ENCODE measurements at places on chromosomes 11 and 22.

DNA sequence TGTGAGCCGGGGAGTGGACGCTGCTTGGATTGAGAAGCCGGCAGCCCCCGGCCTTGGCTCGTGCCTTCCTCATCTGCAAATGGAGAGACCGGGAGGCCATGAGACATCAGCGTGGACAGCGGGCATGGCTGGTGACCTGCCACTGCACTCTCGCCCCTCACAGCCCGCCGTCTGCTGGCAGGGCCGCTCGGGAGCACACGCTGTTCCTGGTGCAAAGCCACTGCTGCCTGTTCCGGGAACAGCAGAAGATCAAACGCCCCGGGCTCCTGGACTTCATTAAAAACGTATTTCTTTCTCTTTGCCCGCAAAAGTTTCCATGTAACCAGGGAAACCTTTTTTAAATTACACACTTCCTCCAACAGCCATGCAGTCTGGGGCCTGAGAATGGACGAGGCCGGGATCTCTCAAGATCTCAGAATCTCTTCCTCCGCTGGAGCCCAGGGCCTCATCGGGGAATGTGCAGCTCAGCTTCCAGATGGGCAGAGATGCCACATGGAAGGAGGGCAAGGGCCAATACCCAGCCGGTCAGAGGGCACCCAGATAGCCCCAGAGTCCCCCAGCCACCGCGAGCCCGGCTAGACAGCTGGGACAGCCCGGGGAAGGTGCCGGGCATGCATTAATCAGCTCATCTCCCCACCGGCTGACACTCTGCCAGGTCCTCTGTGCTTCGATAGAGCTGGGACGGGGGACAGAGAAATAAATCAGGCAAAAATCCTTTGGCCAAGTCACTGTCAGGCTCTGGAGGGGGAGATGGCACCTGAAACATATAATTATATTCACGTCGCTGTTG lies 62.8 kb upstream of the PRR5 start:
- no peak for DNase-seq

GRCh38 chr11:86447763-86448480 lies 73.2 kb downstream of the CCDC81 start:
- DNase-seq = no peak

DNA sequence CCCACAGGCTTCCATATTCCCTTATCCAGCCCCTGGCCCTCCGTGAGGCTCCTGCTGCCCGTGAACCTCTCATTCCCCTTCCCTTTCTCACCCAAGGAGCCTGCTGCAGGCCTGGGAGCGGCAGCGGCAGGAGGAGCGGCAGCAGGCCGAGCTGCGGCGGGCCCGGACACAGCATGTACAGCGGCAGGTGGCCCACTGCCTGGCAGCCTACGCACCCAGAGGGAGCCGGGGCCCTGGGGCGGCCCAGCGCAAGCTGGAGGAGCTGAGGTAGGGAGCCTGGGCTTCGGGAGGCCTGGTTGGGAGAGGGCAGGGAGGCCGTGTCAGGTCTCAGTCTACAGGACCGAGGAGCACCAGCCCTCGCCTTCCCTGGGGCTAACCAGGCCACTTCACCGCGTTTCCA lies 8.1 kb upstream of the SART1 start:
- no peak for DNase-seq

DNA sequence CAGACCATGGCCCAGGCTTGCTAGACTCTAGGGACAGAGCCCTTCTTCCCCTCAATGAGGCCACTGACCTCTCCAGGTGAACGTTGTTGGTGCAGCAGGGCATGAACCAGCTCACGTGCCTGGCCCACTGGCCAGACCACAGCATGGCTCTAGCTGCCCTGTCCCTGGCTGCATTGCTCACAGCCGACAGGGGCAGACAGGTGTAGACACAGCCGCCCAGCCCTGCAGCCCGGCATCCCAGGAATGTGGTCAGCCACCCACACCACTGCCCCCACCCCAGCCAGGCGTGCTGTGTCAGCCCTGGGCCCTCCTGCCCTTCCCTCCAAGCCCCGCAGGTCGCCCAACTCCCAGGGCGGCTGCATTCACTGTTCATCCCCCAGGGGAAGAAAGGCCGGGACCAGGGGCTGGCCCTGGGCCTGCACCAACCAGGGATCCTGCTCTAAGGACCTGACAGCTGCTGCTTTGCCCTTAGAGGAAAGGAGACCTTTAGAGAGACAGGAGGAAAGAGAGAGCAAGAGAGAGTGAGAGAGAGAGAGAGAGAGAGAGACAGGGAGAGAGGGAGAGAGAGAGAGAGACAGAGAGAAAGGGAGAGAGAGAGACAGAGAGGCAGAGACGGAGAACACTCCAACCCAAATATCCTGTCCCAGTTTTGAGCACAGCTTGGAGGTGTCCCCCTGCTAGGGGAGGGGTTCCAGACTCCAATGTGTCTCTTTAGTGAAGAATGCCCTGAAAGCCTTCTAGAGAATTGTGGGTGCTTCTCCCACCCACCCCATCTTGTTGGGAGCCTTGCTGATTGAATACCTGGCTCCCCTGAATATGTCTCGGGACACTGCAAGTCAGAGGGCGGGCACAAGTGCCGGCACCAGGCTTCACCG lies 44.2 kb upstream of the LINC01488 start:
- no peak for DNase-seq

GRCh38 chr11:20131788-20132666 lies 28.2 kb downstream of the DBX1 start:
- DNase-seq = peak; percentile 30

DNA sequence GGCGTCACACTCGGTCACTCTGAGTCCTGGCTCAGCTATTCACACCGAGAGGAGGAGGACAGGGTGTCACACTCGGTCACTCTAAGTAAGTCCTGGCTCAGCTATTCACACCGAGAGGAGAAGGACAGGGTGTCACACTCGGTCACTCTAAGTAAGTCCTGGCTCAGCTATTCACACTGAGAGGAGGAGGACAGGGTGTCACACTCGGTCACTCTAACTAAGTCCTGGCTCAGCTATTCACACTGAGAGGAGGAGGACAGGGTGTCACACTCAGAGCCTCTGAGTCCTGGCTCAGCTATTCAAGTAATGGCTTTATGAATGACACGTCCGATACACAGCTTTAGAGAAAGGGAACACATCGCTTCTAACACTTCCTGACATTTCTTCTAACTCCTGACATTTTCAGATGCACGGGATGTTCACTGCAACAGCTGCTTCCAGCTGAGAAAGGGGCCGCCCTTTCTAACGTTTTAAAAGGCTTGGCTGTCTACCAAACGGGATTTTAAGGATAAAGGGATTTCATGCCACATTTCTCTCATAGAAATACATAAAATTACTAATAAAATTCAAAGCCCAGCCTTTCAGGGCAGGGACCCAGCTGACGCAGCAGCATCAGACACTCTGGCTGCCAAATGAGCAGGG lies 28.1 kb downstream of the DRD4 start:
- no peak for DNase-seq

- DNase-seq = no peak
Observed at GRCh38 chr11:74719011-74719410, 12.2 kb downstream of the CHRDL2 start.

DNA sequence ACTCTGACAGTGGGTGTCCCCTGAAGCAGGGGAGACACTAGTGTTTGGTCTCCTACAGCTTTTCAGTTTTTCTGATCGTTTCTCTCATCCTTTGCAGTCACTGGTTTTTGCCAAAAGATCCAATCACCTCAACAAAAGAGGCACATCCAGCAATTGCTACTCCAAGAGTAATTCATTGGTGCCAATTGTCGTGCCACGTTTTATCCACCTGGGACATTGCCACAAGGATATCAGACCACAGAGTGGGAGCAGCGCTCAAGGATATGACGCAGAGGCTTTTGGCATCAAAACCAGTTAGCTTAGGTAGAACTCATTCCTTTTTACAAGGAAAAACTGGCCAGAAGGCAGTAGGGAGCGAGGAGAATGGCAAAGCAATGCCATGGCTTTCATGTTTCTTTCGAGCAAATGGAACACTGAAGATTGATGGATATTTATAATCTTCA lies 40.9 kb upstream of the BLID start:
- no peak for DNase-seq

GRCh38 chr11:32437495-32438345 lies 2.4 kb upstream of the WT1 start:
- DNase-seq = no peak

DNA sequence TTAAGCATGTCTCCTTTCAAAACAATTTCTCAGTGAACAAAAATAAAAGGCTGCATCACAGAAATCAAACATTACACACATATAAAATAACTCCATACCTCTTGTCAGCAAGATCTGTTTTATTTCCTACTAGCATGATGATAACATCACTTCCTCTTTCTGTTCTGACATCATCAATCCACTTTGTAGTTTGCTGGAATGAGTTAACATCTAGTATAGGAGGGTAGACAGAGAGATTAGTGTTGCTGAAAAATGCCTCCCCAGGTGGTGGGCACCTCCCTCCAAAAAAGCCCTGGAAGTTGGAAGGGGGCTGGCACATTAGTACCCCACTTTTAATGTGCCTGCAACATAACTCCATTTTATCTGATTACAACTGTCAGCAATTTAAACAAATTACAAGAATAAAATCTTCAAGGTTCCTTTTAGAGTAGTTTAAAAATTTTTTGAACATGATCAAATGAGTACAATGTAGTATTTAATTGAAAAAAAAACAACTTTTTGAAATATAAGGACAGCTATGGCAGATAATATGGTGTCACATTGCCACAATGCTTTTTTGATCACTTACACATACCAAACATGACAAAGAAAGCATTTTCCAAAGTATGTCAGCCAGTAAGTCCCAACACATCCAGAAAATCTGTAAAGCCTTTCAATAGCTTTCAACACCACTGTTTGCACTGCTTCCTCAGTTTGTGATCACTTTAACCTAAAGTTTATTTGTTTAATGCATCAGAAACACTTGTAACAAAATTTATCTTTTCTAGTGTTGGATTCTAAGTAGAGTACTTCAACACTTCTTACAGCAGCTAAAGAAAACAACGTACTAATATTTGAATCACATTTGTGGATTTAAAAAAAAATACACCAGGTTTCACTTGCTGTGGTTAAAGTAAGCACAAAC lies 44.5 kb downstream of the RAB6A start:
- DNase-seq = no peak

GRCh38 chr11:28072321-28072720 lies 35.6 kb downstream of the KIF18A start:
- no peak for DNase-seq

DNA sequence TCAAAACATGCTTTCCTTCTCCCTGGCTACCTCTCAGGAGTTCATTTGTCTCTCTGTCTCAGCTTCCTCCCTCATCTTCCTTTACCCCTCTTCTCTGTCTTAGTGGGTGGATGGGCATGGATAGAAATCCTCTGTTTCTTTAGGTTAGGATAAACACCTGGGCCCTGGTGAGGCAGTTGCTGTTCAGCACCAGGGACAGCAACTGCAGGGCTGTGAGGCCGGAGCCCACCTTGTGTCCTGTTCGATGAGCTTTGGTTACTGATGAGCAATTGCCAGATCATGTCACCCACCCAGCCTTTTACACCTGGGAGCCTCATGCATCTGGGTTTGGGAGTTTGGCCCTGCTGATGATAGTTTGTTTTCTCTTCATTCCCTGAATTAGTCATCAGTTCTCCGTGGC lies 6.1 kb upstream of the CRYBB3 start:
- DNase-seq = no peak

- DNase-seq = no peak
Observed at GRCh38 chr22:41435560-41435959, 11.0 kb downstream of the TOB2 start.

DNA sequence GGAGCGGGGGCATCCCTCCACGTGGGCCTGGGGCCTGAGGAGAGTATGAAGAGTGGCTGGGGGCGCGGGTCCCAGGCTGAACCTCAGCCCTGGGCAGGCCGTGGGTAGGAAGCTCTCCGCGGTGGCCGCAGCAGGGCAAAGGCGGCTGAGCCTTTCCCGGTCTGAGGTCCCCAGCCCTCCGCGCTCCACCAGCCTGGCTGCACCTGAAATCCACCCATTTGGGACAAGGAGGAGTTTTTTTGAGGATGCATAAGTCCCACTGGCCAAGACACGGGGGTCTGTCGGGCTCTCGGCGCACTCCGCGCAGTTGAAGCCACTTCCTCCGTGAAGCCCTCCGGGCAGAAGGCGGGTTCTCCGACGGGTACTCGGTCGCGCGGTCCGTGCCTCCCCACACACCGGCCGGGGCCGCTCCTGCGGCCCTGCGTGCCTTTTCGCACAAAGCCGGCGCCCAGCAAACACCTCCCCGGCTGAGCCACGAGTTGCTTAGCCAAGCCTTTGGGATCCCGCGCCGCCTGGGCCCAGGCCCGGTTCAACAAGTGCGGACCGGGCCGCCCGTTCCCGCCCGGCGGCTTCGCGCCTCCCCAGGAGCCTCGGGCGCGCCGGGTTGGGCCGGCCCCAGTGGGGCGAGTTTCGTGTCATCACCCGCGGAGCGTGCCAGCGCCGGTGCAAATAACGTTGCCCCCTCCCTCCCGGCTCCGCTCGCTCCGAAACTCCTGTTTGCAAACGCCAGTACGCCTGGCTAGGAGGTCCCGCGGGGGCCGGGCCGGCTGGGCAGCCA lies 666 bp upstream of the OVOL1 start:
- DNase-seq = no peak

- DNase-seq = no peak
Observed at GRCh38 chr11:93890391-93891051, 40.1 kb upstream of the VSTM5 start.

DNA sequence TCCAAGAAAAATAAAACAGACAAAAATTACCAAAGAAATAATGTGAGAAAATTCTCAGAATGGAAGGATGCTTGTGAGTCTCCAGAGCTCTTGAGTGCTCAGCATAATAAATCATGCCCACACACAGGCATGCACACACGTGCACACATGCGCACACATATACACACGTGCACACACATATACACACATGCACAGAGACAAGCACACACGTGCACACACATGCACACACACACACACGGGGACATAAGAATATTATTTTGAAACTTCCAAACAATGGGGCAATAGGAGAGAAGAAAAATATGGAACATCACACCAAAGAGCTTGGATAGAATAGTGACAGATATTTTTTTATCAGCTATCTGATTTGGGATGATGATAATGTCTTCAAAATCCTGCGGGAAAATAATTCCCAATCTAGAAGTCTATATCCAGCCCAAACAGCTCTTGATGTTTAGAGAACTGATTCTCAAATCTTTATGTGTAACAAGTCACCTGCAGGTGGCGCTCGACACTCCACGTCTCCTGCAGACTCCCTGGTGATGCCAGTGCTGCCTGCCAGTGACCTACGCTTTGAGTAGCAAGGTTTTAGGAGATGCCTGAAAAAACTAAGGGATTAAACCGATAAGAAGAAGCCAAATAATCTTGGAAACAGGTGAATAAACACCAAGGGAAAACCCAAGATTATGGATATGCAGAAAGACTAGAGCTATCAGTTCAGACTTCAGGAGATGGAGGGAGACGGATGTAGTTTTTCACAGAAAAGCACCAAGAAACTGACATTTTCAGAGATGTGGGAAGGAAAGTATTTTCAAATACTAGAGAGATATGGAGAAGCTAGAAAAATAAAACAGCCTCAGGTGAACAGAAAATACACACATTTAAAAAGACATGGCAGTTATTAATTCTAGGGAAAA lies 743.6 kb downstream of the ETS1 start:
- peak; percentile 27 for DNase-seq

DNA sequence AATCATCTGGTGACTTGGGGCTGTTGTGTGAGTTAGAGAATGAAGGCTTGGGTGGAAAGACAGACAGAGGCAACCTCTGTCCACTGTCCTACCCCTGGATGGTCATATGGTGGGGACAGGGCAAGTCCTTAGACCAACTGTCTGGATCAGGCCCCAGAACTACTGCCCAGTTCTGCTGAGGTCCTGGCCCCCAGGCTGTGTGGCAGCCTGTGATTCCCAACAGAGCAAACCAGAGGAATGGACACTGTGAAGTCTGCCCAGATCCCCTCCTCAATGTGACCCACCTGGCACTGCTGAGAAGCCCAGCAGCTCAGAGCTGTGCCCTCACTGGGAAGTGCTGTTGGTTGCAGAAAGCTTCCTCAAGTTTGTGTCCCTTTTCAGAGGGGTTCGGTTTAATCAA lies 69.0 kb downstream of the GGTLC2 start:
- DNase-seq = no peak

GRCh38 chr22:41311487-41311886 lies 10.2 kb downstream of the ZC3H7B start:
- no peak for DNase-seq

Data from activated CD4-positive, alpha-beta T cell treated with anti-CD3 and anti-CD28 coated beads, Interleukin-2, amount 50 U/mL, for 24 hours (primary cell).